ENCODE measurements at places on chromosomes 2 and 18.

- peak; percentile 92 for DNase-seq
Observed at GRCh38 chr18:9708057-9708433, at the start of gene RAB31. RAB31 (plus strand) TSS chr18:9708301; CDS start chr18:9708406, 105 bp downstream.

DNA sequence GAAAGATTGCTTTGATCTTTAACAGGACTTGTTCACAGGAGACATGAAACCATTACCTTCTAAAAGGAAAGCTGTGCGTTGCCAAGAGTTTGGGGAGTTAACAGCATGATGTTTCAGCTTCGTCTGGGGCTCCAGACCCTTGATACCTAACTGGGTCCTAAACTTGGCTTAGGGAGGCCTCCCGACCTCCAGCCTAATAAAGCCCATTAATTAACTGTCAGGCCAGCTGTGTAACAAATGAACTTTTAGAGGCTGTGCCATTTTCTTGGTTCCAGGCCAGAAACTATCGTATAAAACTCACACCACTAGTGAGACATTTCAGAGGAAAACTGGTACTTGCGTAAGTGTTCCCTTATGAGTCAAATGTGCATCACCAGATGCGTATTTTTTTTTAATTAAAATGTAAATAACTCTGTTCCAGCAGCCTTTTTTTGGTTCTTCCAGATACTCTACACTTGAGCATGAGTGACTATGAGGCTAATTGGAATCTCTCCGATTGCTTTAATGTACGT, 236.5 kb downstream of the BCL2 start:
- DNase-seq = no peak

DNA sequence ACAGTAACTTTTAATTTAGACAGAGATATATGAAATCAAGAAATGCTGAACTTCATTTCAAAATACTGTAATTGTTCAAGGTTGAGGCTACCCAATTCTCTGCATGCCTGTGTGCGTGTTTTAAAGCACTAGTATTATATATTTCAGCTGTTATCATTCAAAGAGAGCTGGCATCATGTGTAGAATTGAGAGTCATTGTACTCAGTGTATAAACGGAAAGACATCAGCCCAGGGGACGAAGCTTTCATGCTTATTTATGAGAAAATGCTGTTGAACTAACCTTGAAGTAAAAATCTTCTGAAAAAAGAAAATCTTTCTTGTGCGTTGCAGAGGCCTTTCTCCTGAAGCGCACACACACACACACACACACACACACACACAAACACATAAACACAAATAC, 48.4 kb downstream of the MYCN start:
- DNase-seq = no peak

DNA sequence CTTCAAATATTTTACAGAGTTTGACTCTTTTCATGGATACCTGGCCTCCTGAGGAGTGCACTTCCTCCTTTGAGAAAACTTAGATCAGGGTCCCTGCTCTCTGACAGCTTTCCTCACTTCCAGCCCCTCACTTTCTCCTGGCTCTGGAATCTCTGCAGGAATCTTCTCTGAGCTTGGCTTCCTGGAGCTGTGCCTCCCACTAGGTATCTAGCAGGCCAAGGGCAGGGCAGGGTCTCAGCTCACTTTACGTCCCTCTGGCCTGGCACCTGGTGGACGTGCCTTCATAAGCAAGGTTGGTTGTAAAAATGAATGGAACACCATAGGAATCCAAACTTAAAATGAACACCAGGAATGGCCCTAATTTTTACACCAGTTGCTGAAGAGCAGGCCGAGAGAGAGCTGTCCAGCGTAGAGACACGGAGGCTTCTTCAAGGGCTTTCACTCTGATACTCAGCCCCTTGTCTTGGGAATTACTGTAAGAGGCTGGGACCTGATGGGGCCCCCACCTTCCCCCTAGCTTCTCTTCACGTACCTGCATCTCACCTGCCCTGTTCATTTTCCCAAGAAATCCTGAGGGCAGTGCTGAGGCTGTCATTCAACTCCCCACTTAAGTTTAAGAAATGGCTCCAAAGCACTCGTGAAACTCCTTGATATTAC, 426.9 kb upstream of the ID2 start:
- no peak for DNase-seq

DNA sequence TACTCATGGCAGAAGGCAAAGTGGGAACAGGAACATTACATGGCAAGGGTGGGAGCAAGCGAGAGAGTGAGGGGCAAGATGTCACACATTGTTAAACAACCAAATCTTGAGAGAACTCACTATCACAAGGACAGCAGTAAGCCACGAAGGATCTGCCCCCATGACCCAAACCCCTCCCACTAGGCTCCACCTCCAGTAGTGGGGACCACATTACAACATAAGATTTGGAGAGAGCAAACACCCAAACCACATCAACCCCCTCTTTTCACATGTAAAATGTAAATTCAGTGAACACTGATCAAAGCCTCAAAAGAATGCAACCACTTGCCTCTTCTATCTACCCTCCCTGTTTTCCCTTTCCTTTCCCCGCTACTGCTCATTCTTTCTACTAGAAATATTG, 43.6 kb upstream of the TNP1 start:
- DNase-seq = no peak

GRCh38 chr2:239470151-239470900, 69.5 kb upstream of the HDAC4 start:
- no peak for DNase-seq

DNA sequence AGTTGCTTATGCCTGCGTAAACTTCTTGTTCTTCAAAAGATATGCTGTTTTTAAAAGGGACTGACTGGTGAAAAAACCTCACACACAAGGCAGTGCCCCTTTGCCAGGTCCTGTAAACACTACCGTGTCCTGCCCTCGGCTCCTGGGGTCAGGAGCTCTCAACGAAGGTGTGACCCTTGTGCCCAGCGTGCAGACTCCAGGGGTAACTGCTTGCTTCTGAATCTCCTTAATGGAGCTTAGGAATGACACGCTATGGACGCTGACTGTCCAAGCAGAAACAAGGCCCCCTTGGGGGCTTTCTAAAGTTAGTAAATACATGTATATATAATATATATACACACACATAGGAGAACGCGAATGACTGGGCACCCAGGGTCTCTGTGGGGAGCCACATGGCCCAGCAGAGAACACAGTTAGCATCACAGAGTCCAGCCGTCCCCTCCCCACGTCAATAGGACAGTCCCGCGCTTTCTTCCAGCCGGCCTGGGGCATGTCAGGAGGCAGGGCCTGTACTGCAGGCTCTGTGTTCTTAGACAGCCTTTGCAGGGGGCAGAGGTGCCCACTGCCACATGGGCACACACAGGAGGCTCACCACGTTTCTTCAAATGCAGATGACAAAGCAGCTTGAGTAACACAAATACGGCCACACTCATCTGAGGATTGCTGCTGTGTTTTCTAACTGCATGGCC, 96.1 kb downstream of the HDAC4 start:
- no peak for DNase-seq

GRCh38 chr2:29130295-29130694, 15.1 kb downstream of the CLIP4 start:
- no peak for DNase-seq

- DNase-seq = no peak
Observed at GRCh38 chr2:117068371-117068770, 746.1 kb upstream of the DDX18 start.

DNA sequence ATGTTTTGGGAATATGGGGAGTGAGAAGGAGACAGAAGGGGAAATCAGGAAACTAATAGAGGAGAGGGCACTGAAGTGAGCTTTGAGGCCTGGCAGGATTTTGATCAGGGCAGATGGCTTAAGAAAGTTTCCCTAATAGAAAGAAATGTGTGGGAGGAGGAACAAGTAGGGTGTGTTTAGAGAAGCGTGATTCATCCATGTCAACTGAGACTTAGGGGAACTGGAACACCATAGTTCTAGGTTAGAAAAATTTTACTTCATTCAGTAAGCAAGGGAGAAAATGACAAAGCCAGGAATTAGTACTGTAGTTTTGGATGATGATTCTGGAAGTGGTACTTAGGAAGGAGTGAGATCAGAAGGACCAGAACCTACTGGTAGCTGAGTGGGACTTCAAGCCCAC, 296.0 kb downstream of the PLCL1 start:
- no peak for DNase-seq

DNA sequence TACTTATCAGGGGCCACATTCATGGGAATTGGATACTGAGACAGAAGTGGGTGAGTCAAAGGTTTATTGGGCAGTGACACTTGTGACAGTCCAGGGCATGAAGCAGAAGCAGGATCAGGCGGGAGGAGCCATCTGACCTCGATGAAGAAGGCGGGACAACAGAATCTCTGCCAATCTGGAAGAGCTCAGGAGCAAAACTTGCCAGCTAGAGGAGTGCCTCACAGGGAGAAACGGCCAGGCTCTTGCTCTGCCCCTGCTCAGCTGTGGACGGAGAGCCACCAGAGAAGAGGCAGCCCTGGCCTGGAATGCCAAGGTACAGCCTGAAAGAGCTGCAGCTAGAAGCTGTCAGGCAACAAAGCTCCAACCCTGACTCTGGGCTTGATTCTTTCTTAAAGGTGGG, 16.9 kb downstream of the DAW1 start:
- DNase-seq = peak; percentile 20

GRCh38 chr2:79250656-79251055, 91.1 kb upstream of the REG3A start:
- no peak for DNase-seq

DNA sequence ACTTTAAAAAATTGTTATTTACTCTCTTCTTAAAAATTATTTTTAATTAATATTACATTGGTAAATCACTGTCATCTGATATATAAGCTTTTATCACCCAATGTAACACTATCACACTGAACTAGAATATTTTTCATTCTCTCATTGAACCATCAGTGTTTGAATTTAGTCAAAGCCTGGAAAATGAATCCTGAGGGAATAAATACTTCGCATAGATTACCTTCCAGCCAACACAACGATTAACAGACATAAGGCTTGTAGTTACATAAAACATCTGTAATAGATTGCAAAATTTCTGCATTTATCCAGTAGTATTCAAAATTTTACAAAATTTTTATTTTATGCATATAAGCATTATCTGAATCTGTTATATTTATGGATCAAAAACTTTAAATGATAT, 314.9 kb downstream of the ERBB4 start:
- DNase-seq = no peak

DNA sequence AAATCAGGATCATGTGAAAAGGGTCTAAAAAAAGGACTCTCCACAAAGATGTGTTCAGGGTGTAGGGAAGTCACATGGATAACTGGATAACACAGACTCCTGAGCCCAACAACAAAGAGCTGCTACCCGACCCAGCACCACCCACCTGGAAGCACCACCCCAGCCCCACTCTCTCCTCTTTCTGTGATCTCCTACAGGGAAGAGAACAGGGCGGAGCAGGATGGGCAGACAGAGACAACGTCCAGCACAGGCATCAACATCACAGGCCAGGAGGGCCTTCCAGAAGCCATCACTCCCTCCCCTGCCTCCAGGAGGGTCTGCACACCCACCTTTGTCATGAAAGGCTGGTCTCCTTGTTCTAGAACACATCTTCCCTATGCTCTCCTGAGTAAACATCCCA, 1.3 kb upstream of the CIB4 start:
- no peak for DNase-seq

DNA sequence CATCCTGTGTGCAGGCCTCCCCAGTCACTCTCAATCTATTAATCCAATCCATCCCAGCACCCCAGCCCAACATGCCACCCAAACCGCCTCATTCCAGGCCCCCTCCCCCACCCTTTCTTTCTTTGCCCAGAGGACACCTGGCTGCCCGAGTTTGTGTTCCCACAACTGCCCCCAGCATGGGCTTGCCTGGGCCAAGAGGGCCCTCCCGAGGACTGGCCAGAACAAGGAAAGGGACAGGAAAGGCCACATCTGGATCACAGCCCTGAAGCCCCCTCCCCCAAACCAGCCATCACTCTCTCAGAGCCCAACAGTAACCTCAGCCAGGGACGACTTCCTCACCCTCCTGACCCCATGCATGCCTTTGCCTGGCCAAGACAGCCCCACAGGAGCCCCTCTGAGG, 1.2 kb downstream of the TNS1 start:
- peak; percentile 64 for DNase-seq

DNA sequence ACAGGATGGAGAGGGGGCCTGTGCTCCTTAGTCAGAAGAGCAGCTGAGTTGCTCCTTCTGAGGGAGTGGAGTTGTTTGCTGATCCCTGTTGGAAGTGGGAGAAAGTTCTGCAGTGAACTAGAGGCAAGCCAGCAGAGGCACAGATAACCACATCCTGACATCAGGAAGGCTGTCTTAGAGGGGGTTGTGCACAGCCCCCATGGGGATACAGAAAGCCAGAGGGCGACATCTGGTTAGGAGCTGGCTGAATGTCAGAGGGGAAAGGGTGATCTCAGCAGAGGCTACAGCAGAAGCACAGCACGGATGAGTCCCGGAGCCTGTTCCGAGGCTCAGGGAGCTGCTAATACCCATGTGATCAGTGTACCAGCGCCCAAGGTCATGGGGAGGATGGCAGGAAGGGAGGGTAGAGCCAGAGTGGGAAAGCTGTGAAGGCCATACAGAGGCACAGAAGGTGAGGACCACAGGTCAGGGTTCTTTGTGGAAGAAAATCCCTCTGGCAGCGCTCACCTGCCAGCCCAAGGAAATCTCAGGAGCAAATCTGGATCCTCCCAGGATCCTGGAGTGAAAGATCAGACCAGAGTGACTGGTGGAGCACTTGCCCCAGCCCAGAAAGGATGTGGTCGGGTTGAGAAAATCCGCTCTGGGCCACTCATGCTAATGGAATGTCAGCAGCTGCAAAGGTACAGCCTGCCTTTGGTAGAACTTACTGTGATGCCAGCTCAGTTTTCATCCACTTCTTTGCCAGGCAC, 111.8 kb downstream of the STPG4 start:
- peak; percentile 72 for DNase-seq

GRCh38 chr2:216216951-216217903, 108.1 kb downstream of the XRCC5 start:
- no peak for DNase-seq

DNA sequence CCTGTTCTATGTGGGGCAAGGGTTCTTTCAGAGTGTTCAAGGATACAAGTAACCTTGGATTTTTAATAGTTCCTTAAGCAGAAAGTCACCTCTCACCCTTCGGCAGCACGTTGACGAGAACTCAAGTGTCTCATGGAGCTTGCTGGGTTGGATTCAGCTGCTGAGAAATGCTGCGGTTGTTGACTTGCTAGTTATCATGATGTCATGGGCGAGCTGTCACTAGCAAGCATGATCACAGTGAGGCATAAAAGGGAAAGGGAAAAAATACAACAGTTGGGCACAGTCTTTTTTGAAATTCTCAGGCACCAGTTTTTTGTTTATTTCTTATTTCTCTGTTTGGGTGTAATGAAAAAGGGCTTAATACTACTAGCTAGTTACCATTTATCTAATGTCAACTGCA, 53.2 kb downstream of the ADCYAP1 start:
- no peak for DNase-seq

GRCh38 chr2:164464376-164464775, 156.9 kb downstream of the GRB14 start:
- no peak for DNase-seq

Data from H7 (cell line).